ENCODE measurements at places on chromosomes 12 and 14.

GRCh38 chr12:108507971-108508642 lies 7.0 kb upstream of the FICD start:
- peak; percentile 43 for DNase-seq

- DNase-seq = no peak
Measured at GRCh38 chr14:20516921-20517320, 11.6 kb downstream of the RNASE10 start.

- no peak for DNase-seq
Measured at GRCh38 chr12:94198469-94198868, 50.1 kb downstream of the PLXNC1 start.

GRCh38 chr12:85552461-85552860 lies 272.4 kb downstream of the ALX1 start:
- DNase-seq = no peak

DNA sequence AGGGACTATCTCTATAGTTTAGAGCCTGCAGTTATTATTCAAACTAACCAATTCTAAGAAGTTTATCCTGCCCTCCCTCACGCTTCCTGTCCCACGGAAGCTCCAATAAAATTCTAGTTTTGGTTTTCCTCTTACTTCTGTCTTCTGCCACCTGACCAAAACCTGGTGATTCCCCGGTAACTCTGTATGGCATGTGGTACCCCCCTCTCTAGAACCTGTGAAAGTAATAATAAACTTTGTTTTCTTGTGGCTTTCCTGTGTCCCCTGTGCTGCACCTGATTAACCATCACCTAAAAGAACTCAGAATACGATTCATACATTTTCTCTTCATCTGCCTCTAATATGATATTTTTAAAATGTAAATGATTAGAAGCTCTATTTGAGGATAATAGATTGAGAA lies 379.8 kb downstream of the APAF1 start:
- DNase-seq = no peak

GRCh38 chr14:72892103-72892878 lies 1.6 kb downstream of the DPF3 start:
- DNase-seq = no peak
